Vein endothelial cell (primary cell): ENCODE measurements at places on chromosomes 5 and 9. TPM values are rescaled to one million over a fixed set of nuclear protein-coding genes. Genes with fewer than 3 reads are reported as not detected.

The NXNL2 gene
- total RNA-seq = not detected in 2 replicates

The CATSPER3 gene
- under 0.01 TPM in 1 of 2 replicates, not detected in the other for total RNA-seq

The TMC1 gene
- total RNA-seq = 0.33 and 0.67 TPM in 2 replicates

The TCF7 gene
- total RNA-seq = 0.29 and 0.33 TPM in 2 replicates

The SLC6A19 gene
- not detected in 2 replicates for total RNA-seq

The ANXA2R gene
- total RNA-seq = 5.4 and 6.2 TPM in 2 replicates

The SPATA31A3 gene
- not detected in 2 replicates for total RNA-seq
